ENCODE measurements at places on chromosomes 6 and 20. TPM values are rescaled to one million over a fixed set of nuclear protein-coding genes. Genes with fewer than 3 reads are reported as not detected.

SAMD10 gene
- 7.6 TPM for total RNA-seq

VNN1 gene
- not detected for total RNA-seq

CRISP3 gene
- not detected for total RNA-seq

TSHZ2 gene
- total RNA-seq = 2.0 TPM

GSTA3 gene
- total RNA-seq = not detected
